ENCODE measurements at places on chromosomes 12 and 14. TPM values are rescaled to one million over a fixed set of nuclear protein-coding genes. Genes with fewer than 3 reads are reported as not detected.

PRKCH gene
- total RNA-seq = 18.5 TPM

IFNG-AS1 gene
- not detected for total RNA-seq

KRT79 gene
- total RNA-seq = not detected

EXOC3L4 gene
- total RNA-seq = 13.5 TPM

DNA sequence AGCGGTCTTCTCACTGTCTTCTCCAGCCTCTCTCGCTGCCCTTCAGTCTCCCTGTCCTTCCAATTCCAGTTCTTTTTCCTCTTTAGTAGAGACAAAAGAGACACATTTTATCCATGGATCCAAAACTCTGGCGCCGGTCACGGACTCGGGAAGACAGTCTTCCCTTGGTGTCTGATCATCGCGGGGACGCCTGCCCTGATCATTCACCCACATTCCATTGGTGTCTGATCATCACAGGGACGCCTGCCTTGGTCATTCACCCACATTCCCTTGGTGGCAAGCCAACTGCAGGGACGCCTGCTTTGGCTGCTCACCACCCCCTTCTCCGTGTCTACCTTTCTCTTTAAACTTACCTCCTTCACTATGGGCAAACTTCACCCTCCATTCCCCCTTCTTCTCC is 619.5 kb downstream of the RERGL start:
- no peak for DNase-seq

DNA sequence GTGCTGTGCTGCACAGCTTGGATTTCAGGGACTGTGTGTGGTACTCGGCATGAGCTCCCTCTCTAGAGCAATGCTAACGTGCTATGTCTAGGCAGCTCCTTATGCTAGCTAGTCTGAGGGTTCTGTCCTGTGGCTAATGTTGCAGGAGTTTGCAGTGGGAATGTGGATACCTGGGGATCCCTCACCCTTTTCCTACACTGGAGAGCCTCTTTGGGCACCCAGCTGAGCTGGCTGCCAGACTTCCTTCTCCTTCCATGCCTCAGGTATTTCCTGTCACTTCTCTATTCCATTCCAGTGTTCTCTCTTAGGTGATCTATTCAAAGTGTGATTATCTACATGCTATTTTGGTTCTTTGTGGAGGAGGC is 64.9 kb downstream of the FBXO33 start:
- DNase-seq = no peak

ASCL1 gene
- total RNA-seq = 0.15 TPM
